Frontal cortex (tissue), 4 donors: ENCODE measurements at places on chromosomes 2 and 18. TPM values are rescaled to one million over a fixed set of nuclear protein-coding genes. Genes with fewer than 3 reads are reported as not detected.

GRCh38 chr2:122595065-122595464, 839.6 kb downstream of the TSN start:
- no peak for DNase-seq

DNA sequence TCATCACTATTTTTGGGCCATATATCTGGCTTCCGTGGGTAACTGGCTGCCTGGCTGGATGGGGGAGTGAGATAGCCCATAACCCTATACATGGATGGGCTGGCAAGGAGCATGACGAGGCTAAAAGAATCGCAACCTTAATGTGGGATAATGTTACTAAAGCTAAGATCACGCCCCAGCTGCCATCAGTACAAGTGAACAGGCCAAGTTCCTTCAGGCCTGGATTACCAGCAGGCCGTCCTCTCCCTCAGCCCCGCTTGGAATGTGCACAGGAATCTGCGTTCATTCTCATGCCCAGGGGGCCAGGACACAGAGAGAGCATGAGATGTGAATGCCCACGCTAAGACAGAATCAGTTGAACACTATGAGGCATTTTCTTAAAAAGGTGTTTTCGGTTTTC, 34.7 kb downstream of the RMC1 start:
- no peak for DNase-seq

DNA sequence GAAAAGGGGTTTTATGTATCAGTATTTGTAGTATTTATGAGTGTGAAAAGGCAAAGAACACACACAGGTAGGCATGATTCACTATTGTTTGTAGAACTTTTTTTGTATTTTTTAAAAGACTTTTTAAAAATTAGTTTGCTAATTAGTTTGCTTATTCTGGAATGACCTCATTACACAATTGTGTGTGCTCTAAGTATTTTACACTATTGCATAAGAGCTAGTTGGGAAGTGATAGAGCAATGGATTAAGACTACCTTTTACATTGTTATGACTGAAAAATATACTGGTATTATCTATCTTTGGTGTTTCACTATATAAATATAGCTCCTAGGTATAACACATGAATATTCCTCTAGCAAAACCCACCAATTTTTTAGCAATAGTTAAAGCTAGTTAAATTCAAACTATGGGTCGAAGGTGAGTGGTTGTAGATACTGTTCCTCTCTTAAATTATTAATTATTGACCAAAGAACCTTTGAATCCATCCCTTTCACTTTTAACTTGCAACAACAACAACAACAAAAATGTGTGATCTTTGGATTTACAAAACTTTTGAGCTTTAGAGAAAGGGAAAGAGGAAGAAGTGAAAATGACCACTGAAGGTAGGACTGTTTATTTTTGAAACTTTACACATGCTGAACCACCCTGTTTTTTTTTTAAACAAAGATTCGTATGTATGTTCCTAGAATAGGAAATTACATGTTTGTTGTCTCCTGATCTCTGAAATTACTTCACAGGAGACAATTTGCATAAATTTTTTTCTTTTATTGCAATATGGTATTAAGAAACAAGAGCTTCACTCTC, 18.7 kb downstream of the ITPRID2 start:
- DNase-seq: no peak

DNA sequence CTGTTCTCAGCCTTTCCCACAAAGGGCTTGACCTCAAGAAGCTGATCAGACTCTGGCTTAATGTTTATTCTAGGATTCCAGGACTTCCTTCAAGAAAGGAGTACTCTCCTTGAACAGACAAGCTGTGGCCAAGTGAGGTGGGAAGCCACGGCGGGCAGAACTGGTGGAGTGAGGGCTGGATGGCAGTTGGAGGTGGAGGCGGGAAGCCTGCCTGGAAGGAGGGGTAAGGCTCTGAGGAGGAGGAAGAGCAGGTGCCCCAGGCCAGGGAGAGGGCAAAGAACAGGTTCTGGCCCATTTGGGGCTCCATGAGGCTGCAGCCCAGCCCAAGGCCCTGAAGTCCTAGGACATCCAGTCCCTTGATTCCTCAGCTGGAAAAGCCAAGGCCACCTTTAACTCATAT, 143.9 kb downstream of the CYP26B1 start:
- DNase-seq: no peak

- no peak for DNase-seq
Measured at GRCh38 chr18:69999656-70000055, 52.0 kb upstream of the CD226 start.

GRCh38 chr2:88450925-88451810, 1.3 kb downstream of the FOXI3 start:
- no peak for DNase-seq

DNA sequence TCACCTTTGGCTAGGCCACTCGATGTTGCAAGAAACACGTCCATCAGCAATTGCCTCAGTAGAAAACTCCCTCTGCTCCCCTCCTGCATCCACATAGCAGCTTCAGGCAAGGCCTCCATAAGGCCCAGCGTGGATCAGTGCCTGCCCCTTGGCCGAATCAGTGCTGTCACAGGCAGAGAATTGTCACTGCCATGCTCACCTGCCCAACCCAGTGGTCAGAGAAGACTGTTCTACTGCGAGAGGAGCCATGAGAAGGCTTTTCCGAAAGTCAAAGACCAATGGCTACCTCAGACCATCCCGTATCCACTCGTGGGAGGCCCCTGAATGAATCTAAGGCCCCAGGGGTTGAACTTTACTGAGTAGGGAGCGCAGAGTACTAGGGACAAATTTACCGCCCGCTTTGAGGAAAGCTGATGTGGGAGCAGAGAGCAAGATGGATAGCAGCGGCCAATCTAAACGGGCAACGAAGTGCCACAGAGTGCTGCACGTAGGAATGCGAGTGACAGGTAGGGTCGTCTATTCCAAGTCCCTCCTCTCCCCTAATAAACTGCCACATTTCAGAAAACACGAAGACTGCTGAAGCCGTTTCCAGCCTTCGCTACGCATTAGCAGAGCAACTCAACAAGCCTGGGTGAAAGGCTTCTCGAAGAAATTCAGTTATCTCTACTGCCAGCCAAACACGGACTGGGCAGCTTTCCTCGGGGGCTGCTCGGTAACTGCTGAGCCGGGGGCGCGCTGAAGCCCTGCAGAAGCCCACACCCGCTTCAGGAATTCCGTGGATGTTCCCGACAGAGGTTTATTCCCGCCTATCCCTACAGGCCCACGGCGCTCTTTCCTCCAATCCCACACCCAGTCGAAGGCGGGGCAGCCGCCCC, 968 bp upstream of the RALBP1 start:
- no peak for DNase-seq

The RGPD6 gene
- 125 TPM for total RNA-seq

The SLC16A14 gene
- 62.0 TPM for total RNA-seq

The ORC4 gene
- 74.6 TPM for total RNA-seq

The ATP8B1 gene
- total RNA-seq: 5.7 TPM

The CNRIP1 gene
- total RNA-seq: 73.8 TPM

The AGXT gene
- total RNA-seq: not detected
